ENCODE measurements at places on chromosomes 2 and 18.

- DNase-seq, result no peak
Measured at GRCh38 chr2:54455131-54455562, 980 bp upstream of the SPTBN1 start.

GRCh38 chr2:17628349-17629261, 88.1 kb downstream of the VSNL1 start:
- DNase-seq, result no peak

DNA sequence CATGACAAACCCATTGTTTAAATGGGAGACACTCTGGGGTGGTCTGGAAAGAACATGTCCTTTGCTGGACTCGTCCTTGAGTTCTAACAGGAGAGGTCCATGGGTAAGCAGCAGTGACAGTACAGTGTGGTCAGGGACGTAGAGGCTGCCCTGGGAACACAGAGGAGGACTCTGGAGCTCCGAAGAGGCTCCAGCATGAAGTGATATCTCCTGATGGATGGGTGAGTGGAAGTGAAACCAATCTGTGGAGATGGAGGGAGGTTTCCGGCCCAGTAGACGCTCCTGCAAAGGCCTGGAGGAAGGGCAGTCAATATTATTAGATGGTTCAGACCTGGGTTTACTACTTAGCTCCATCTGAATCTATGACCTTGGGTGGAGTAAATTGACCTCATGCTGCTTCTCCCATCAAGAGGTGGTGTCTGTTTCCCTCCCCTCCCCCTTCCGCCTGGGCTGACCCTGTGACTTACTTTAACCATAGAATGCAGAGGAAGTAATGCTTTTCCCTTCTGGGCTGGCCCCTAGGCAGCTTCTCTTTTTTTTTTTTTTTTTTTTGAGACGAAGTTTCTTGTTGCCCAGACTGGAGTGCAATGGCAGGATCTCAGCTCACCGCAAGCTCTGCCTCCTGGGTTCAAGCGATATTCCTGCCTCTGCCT, 2.3 kb upstream of the TFCP2L1 start:
- DNase-seq, result no peak

DNA sequence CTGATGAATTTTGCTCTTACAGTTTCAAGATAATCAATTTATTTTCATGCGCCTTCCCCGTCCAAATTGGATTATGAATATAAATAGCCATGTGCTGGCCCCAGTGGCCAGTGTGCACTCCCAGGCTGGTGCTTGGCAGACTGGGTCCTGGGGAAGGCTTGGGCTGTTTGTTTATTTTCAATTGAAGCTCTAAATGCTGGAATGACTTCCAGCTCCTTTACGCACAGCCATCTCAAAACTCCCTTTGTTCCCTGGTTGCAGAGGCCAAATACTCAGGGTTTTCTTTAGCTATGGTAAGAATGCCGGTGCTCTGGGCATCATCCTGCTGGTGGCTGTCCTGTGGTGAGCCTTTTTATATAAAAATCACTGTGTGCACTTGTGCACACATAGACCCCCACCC, 131.5 kb downstream of the PRKCE start:
- DNase-seq, result no peak

- no peak for DNase-seq
Measured at GRCh38 chr2:188078534-188078933, 213.1 kb upstream of the GULP1 start.

DNA sequence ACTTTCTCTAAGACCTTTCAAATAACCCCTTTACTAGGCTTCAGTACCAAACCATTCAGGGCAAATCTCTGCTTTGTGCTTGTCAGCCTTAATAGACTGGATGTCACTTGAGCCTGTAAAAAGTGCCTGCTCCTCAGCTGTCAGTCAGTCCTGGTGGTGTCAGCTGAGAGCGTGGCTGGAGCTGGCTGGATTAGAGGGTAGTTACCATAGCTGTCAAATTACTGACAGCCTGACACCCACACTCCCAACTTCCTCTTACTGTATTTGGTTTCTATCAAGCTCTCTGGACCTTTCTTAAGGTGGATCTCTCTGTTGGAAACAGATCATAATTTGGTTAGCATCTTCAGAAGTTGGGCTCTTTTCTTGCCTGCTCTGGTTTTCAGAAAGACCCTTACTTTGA, 371.4 kb upstream of the ATP5MC3 start:
- no peak for DNase-seq

GRCh38 chr2:73088703-73089102, 17.2 kb upstream of the SFXN5 start:
- no peak for DNase-seq

DNA sequence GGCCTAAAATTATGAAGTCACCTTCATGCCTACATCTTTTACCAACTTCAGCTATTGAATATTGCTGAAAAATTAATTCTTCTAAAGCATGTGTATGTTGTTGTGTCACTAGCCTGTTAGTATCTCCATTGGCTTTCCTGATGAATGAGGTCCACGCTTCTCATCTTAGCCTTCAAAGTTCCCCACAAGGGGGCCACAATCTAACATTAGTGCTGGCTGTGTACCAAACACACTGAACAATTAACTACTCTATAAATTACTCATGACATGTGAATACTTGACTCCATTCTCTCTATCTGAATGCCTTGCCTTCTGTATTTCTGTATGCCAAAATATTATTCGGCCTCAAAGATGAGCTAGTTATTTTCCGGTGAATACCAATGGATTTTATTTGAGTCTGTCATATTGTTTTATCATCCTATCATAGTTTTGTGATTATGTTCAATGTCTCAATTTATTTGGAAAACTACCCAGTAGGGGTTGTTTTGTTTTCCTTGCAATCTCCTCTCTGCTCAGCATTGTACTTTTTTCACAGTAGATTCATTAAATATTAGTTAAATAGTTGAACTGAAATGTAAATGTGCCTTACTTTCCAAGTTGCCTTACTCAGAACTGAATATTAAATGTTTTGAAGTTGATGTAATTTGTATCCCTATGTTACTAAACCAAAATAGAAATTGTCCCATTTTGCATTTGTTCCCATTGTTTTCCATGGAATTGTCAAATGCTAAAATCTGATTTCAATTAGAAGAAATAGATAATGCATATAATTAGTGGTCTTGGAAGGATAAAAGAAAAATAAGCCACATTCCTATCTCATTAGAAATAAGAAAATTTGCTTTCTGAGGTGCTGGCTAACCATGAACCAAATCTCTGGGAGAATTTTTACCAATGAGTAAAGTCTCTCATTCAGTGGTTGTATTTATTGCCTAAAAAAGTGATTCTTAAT, 208.4 kb upstream of the COL3A1 start:
- no peak for DNase-seq

GRCh38 chr2:150023044-150023443, 435.5 kb upstream of the MMADHC start:
- no peak for DNase-seq

- DNase-seq, result no peak
Measured at GRCh38 chr2:217880891-217881290, 121.9 kb downstream of the TNS1 start.

DNA sequence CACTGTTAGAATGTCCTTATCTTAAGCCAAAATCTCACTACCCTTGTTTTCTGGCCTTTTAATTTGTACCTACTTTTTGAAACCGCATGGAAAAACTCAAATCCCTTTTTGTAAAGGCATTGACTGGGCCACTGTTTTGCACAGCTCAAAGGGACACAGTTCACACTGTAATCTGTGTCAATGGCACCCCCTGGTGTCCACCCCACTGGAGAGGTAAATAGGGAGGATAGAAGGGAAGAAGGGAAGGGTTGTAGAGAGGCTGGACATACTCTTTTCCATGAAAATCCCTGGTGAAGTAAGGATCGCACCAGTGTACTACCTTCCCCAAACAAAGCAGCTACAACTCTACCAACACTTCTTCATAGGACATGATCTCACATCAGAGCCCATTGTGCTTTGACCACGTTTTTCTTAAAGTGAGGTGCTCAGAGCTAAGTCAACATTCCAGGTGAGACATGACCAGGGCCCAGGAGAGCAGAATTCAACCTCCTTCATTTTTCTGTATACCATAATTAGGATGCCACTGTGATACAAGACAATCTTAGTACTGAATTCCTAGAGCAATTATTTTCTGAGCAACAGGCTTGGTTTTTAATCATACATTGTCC, 92.4 kb upstream of the RMDN2 start:
- peak; percentile 68 for DNase-seq

GRCh38 chr2:99926986-99927385, 215.4 kb downstream of the AFF3 start:
- DNase-seq, result no peak

GRCh38 chr2:177239932-177240630, 24.4 kb downstream of the NFE2L2 start:
- DNase-seq, result no peak

DNA sequence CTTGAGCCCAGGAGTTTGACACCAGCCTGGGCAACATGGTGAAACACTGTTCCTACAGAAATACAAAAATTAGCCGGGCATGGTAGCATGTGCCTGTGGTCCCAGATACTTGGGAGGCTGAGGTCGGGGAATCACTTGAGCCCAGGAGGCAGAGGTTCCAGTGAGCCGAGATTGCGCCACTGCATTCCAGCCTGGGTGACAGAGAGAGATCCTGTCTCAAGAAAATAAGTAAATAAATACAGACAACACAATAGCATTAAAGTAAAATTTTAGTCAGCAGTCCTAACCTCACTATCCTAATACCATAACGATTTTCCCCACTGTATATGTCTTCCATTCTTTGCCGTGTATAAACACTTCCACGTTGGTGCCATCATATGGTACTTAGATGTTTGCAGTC, 83.0 kb upstream of the MBOAT2 start:
- DNase-seq, result no peak

GRCh38 chr2:136167721-136168475, 49.9 kb upstream of the CXCR4 start:
- DNase-seq, result no peak

GRCh38 chr2:225937625-225938187, 538.2 kb downstream of the NYAP2 start:
- no peak for DNase-seq

All from stimulated activated CD4-positive, alpha-beta T cell treated with anti-CD3 and anti-CD28 coated beads, Interleukin-15, amount 100 ng/mL, for 1 hour (primary cell).